ENCODE measurements at places on chromosomes 1 and 21.
A peak's percentile ranks its signal among the peaks of the same experiment; 100 is the strongest.

DNA sequence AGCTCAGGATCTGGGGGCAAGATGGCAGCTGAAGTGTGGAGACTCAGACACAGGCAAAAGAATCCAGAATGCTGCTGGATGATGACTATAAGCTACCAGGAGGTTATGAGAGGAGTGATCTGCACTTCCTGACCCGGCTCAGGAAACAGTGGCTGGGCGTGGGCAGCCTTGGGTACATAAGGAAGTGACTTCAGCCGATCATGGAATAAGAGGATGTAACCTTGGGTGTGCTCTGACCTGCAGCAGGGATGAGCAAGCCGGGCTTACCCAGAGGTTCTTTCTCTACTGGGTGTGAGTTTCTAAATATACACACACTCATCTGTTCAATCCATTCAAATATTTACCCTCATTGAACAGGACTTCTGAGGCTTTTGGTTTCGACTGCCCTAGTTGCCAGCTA lies 62.7 kb downstream of the CD34 start:
- DNase-seq: no peak

DNA sequence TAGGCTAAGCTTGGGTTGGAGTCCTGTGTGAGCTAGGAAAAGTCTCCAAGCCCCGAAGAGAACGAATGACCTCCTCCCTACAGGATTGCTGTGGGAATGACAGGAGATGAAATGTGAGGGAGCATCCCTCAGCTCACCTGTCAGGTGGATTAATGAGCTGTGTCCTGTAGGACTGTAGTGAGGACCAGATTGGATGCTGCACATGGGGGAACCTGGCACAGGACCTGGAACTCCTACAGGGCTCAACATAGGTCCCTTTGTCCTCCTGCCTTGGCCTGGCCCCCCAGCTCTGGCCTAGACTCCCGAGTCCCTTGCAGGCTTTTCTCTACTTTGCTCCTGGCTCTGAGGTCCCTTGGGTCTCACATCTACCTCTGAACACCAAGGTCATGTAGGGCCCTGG lies 155.7 kb downstream of the PTPRU start:
- no peak for DNase-seq

DNA sequence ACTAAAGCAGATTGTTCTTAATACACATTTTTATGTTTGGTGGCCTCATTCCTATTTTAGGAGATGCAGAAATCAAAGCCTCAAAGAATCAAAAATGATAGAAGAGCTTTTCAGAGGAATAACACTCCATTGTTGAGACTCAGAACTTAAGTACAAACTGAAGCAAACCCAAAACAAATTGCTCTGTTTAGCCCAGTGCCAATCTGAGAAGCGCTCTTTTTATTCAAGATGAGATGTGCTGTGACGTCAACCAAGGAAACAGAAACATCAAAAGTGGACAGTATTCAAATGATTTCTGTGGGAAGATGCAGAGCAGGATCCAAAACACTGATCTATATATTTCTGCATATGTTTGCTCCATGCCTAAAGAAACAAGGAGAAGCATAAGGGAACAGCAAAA lies 18.0 kb downstream of the COLGALT2 start:
- no peak for DNase-seq

DNA sequence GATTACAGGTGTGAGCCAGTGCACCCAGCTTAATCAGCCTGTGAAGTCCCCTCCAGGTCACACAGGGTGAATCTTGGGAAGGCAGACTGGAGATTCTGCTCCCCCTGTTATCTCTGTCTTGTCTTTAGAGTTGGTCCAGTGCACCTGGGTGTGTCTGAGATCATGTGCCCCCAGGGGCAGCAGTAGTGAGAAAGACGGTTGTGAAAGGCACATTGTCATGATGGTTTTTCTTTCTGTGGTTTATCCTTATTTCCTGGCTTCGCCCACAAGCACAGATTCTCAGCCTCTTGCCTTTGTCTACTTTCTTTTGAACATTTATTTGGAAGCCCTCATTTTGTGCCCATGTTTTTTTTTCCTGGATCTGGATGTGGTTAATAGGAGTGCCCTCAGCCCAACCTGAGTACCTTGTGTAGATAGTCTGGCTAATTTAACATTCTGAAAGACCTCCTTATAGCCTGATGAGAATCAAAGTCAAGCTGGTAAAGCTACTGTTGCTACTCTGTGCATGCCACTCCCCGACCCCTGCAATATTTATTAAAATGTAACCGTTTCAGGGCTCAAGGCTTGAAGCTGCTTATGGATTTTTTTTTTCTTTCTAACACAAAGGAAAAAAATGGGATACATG lies 23.7 kb downstream of the UCK2 start:
- no peak for DNase-seq

DNA sequence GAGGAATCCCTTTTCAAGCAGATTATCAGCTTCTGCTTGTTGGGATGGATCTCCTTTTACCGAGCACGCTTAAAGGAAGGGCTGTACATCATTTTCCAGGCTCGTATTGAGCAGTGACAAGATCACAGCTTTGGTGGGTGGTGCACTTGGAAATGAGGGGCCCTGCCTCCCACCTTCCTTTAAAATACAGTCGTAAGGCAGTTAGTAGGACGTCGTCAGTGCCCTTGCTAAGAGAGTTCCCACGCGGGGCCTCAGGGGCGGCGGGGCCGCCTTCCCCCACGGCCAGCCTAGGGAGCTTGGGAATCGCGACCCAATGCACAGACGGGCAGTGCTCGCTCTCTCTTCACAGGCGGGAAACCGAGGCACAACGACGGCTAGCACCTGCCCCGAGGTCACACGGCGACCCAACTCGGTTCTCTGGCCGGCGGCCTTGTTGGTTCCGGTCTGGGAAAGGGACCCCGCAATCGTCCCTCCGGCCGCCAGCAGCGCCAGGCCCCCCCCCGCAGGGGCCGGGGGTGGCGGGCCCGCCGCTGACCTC lies 58.6 kb downstream of the H3-3A start:
- no peak for DNase-seq

DNA sequence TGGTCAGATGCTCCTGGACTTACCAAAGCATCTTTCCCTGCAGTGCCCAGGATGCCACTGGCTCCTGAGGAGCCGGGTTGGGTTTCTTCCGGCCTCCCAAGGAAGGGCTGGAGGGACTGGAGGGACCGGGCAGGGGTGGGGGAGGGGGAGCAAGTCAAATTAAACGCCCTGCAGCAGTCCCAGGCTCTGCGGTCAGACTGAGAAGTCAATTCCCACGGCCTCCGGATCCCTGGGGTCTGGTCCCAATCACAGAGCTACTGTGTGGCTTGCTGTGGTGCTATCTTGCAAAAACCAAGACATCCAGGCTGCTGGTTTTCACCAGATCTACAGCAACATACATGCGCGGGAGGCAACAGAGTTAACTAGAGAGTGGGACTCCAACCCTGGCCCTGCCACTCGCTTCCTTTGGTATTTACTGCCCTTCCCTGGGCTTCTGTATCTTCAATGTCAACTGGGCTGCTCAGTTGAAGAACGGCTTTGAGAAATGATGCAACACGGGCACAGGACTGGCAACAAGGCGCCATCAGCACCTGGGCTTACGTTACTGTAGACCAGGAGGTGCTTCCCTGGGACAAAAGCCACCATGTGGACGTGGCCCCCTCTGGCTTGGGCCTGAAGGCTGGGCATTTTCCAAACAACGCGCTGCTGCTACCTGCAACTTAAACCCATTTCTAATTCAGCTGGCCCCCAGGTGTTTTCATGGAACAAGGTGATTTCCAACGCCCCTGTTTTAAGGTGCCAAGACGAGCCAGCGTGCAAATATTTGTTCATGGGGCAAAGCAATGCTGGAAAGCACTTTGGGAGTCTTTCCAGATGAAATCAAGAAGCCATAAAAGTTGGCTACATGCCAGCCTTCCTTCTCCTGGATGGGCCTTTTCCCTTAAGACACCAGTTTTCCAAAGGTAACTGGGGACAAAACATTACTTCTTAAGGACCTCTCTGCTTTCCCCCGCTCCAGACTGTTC lies 11.5 kb downstream of the RCC2 start:
- DNase-seq: no peak

DNA sequence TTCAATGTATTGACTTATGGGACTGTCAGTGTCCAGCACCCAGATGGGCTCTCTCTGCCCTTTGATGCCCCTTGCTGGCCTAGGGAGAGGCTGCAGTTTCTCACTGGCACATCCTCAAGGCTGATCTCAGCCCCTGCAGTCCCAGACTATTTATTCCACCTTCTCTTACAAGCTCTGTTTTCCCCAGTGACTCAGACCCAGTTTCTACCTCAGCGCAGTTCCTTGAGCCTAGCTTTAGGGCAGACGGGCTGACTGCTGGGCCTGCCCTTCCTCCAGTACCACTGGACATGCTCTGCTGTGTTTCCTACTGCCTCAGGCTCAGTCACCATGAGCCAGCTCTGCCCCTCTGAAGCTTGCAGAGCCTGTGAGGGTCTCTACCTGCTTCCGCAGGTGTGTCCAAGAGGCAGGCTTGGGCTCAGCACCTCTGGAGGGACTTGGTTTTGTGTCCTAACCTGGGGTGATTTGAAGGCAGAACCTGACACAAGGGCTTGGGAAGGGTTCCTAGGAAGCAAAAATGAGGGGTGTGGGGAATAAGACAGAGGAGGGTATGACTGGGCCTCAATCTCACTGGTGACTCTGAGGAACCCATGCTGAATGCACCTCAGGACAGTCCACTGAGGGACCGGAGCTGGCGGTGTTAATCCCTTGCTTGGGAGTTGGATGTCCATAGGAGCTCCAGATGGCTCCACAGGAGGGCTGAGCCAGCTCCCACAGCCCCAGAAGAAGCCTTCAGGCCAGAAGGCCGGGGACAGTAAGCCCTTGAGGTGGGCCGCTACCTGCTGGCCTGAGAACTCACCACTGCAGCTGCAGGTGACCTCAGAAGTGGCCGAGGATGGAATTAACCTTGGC lies 689.9 kb downstream of the MATN1 start:
- no peak for DNase-seq

- DNase-seq: no peak
Measured at GRCh38 chr1:231666937-231667608, 40.5 kb downstream of the DISC1 start.

DNA sequence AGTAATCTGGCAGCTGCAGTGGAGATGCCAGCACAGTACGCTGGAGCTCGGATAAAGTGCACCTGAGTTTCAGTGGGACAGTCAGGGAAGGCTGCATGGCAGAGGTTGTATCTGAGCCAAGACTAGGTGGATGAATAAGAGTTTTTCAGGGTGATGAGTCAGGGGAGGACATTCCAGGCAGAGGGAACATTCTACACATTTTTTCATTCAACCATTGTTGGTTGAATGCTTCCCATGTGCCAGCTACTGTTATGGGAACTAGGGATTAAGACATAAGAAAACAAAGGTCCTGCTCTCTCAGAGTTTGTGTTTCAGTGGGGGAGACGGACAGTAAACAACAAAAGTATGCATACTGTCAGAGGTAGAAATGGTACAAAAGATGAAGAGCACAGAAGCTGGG lies 5.2 kb downstream of the LEPR start:
- no peak for DNase-seq

- DNase-seq: peak; percentile 78
Measured at GRCh38 chr1:38000529-38001455, 4.5 kb downstream of the FHL3 start.

DNA sequence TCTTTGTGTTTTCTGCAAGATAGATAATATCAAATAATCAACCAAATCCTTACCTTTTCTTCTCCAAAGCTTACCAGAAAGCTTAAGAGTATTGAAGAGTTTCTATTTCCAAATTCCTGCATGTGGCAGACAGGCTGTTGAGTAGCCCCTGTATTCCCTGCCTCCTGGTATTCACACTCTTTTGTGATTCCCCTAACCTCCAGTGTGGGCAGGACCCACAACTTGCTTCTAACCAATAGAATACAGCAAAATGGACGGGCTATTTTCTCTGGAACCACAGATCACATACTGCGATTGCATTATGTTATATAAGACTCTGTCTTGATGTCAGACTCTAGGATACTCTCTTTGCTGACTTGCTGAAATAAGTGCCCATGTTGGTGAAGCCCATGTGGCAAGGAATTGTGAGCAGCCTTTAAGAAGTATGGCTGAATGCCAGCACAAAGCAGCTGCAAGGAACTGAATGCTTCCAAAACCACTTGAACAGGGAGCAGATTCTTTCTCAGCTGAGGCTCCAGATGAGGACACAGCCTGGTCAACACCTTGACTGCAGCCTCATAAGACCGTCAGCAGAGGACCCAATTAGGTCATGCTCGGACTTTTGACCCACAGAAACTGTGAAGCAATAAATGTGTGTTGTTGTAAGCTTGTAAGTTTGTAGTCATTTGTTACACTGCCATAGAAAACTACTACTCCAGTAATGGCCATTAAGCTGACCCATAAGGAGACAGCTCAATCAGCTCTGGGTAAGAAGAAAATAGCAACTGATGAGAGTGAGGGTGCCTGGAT lies 47.9 kb upstream of the PLXNA2 start:
- no peak for DNase-seq

Measured in hindlimb muscle (tissue), 1 donor.